ENCODE measurements at places on chromosomes 3 and 15.

DNA sequence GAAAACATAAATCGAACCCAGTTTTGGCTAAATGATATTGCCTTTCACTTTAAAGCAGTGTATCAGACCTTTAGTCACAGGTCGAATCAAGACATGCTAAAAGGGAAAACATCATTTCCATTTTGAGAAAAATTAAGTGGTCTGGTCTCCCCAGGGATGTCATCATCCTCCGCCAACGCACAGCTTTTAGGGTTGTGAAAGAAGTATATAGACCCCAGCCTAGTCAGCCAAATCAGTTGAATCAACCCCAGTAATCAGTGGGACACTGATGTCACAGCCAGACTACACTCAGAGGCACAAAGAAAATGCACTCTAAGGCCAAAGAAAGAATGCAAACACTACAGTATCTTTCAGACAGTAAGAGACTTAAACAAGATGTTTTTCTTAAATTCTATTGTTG is 187.4 kb downstream of the ZIC4 start:
- no peak for DNase-seq

- no peak for DNase-seq
Measured at GRCh38 chr15:92073044-92073785, 219.7 kb downstream of the SLCO3A1 start.

DNA sequence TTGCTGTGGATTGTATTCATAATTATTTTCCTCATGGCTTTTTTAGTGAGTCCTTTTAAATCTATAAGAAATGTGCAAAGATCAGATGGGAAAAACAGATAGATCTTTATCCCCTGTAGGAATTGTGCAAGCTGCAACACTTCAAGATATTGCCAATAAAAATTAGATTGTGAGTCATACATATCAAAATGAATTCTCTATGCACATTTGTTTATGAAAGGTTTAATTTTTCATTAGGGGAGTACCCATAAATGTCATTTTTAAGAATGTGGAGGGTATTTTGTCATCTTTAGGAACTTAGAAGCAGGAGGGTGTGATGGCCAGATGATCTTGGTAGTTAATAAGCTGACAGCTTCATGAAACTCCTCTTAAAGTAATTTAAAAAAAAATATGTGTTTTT is 2.9 kb downstream of the PIAS1 start:
- no peak for DNase-seq

DNA sequence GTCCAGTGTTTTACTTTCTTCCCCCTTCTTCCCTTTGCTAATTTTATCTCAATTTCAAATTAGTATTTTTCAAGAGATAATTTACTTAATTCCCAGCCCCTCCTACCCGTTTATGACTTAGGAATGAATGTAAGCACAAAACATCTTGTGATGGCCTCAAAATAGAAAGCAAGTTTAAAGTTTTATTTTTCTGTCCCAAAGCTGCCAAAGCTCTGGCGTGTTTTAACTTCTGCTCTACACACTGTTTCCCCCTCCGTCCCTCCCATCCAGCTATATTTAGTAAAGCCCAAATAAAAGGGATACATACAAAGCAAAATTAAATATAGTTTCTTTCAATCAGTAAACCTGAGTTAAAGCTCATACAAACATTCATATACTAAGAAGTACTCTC is 59.9 kb downstream of the IGF2BP2 start:
- DNase-seq, result no peak

- no peak for DNase-seq
Measured at GRCh38 chr3:12097971-12098370, 60.7 kb downstream of the TIMP4 start.

- no peak for DNase-seq
Measured at GRCh38 chr3:17707813-17708543, 34.5 kb downstream of the TBC1D5 start.

DNA sequence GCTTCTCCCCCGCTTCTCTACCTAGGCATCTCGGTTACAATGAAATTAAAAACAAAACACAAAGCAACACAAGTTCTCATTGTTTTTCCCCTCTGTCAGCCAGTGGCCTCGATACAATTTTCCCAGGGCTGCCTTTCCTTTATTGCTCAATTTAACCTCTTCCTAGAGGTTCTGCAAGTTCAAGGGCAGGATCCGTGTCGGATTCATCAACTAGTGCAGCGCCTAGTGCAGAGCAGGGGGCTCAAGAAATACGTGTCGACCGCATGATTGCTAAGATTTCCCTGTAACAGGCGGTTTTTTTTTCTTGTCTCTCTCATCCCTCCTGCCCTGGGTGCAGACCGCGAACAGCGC is 1.4 kb upstream of the BHLHE40 start:
- no peak for DNase-seq

DNA sequence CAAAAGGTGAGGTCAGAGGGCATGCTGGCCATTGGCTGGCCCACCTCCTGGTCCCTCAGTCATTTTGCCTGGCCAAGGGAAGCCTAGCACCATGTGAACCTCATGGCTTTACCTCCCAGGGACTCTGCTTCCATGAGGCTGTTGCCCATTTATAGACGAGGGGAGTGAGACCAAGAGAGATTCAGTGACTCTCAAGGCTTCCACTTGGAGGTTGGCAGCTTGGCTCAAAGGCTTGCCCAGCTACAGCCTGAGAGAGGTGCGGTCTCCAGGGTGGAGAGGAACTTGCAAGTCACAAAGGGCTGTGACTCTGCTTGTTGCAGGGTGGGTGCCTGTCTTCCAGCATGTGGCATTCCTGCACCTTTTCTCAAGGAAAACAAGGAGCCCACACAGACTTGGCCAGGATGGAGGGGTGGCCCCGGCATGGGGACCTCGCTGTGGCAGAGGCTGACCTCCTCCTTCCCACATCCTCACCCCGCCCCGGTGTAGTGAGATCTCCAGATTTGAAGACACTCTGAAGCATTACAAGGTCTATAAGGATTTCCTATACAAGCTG is 24.5 kb downstream of the CFAP100 start:
- no peak for DNase-seq

DNA sequence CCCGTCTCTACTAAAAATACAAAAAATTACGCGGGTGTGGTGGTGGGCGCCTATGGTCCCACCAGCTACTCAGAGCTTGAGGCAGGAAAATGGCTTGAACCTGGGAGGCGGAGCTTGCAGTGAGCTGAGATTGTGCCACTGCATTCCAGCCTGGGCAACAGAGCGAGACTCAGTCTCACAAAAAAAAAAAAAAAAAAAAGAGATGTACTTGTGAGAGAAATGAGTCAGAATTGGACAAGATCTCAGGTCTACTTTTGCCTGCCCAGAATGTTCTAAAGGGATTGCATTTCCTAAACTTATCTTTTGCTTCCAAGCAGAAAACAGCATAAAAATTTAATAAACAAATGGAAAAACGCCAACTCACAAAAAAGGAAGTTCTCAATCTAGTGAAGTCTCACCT is 167.5 kb downstream of the NR2F2 start:
- no peak for DNase-seq

- DNase-seq, result no peak
Measured at GRCh38 chr3:78660957-78661356, 1106.8 kb downstream of the ROBO1 start.

- no peak for DNase-seq
Measured at GRCh38 chr15:56824175-56824574, 90.9 kb upstream of the ZNF280D start.

DNA sequence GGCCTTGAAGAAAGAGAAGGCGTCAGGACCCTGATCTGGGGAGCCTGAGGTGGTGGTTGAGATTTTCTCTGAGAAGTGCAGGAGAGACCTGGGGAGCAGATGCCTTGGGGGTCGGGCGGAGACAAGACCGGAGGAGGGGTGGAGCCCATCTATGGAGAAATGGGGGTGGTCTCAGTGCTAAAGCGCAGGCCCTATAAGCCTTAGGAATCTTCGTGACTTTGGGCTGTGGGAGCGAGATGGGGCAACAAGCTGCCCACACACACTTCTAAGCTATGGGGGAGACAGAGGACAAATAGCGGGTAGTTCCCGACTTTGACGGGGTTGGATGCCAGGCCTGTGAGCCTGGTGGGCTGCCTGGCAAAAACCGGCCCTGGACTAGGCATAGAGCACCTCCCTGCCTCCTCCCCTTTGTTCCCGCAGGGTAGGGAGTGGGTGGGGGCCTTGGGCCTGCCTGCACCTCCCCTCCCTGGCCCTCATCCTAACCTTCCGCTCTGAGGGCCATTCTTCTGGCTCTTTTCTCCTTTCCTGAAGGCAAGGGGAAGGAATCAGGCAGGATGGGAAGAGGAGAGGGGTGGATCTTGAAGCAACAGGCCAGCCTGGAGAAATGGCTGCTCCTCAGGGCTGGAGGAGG is 880 bp downstream of the NISCH start:
- no peak for DNase-seq

GRCh38 chr3:71395927-71396695 is 187.4 kb downstream of the FOXP1 start:
- peak; percentile 39 for DNase-seq

GRCh38 chr3:151168269-151169094 is 34.5 kb downstream of the GPR171 start:
- no peak for DNase-seq

- DNase-seq, result no peak
Measured at GRCh38 chr3:79986338-79986737, 218.5 kb upstream of the ROBO1 start.

DNA sequence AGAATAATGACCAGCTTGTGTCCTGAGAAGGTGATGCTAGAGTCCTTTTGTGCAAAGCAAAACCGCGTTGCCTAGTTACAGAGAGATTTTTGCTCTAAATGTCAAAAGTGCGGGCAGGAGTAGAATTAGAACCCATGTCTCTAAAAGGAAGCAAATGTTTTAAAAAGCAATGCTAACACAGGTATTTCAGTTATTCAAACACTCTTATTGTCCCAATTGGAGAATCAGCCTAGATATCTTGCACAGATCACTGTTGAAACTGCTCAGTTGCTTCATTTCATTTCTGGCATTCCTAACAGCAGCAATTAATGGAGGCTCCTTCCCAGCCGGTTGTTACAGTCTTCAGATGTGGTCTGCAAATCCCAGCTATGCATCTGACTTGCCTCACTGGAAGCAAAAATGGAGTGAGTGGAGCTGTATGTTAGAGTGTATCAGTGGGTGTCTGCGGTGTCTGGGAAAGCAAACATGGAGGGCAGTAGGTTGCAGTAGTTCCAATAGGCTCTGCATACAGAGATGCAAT is 55.6 kb upstream of the SEMA6D start:
- DNase-seq, result no peak

DNA sequence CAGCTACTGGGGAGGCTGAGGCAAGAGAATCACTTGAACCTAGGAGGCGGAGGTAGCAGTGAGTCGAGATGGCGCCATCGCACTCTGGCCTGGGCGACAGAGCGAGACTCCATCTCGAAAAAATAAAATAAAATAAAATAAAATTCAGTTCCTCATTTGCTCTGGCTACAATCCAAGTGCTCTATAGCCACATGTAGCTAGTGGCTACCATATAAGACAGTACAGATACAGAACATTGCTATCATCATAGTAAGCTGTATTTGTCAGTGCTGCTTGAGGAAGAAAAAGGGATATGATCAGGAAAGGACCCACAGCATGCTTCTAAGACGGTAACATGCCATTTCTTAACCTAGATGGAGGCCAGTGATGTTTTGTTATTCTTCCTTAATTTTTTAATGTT is 88.7 kb upstream of the CDAN1 start:
- DNase-seq, result no peak

GRCh38 chr15:62769604-62770003 is 272.9 kb upstream of the TPM1 start:
- DNase-seq, result peak; percentile 53

DNA sequence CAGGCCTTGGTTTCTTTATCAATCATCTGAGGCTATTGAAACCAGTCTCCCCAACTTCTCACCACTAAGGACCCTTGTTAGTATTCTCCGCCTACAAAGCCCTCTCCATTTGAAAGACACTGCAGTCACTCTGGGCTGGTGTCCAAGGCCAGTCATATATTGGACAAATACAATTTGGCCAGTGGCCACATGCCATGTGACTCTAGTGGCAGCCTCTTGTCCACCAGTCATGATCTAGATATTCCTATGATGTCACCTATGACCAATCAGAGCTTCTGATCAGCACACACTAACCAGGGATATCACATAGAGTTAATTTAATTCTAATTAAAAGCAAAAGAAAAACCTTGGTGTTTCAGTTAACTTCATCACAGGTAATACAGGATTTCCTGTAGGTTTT is 68.2 kb downstream of the RAB11A start:
- DNase-seq, result no peak

DNA sequence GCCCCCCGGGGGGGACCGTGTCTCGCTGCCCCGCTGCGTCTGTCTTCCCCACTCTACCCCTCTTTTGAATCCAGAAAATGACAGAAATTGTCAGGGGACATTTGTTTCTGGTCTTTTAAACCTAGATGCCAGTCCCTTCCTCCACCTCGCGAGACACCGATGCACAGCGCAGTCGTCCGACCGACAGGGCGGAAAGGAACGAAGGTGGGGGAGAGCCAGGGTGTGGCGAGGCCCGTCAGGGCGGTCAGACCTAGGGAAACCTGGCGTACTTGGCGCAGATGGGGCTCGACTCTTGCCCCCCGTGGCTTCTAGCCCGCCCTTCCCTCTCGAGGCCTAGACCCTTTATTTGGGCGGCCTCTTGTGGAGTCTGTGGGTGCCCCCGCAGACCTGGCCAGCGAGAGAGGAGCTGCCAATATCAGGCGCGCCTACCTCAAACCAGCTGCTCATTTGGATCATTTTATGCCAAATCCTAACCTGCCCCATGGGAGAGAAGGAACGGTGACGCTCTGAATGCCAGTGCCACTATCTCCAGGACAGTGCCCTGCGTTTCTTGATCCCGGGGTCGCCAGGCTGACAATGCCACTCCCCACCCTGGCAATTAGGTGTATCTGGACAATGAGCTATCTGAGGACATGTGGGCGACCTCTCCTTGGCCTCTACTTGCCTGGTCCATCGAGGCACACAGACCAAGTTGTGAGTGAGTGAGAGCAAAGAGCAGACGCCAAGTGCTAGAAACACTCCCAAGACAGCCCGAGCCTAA is 500 bp upstream of the RAB6B start:
- DNase-seq, result no peak

GRCh38 chr15:51341366-51342226 is at the start of gene GLDN:
TSS of gene GLDN (plus strand) at chr15:51341655. CDS start at chr15:51341685, 30 bp downstream.
- DNase-seq, result no peak

DNA sequence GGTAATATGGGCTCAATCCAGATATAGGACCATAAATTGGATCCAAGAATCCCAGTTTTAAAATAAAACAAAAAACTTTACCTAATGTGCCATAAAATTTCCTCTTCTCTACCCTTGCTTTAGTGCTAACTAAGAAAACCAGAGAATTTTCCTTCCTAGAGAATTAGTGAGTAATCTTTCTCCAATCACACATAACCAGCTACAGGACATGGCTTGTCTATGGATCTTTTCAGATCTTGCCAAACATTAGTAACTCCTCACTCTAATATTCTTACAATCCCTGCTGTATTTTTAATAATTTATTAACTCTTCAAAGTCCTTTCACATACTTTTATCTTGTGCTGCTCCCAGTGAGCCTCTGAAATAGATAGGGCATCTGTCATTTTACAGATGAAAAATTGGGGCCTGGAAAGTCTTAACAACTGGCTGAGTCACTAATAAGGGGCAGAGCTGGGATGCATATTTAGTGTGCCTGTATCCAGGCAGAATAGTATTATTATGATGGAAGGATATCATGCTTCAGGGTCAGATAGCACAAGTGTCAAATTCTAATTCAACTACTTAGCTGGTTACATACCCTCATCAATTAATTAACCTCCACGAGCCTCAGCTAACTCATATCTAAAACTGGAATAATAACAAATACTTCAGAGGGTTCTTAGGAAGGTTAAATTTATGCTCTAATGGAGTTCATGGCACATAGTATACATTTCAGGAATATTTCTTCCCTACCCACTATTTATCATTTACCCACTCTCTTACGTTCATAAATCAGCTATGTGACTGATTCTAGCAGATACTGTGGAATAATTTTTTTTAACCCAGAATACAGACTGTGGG is 5.6 kb downstream of the ZBED2 start:
- no peak for DNase-seq
